ENCODE measurements at places on chromosomes 12 and 14. TPM values are rescaled to one million over a fixed set of nuclear protein-coding genes. Genes with fewer than 3 reads are reported as not detected.

DNA sequence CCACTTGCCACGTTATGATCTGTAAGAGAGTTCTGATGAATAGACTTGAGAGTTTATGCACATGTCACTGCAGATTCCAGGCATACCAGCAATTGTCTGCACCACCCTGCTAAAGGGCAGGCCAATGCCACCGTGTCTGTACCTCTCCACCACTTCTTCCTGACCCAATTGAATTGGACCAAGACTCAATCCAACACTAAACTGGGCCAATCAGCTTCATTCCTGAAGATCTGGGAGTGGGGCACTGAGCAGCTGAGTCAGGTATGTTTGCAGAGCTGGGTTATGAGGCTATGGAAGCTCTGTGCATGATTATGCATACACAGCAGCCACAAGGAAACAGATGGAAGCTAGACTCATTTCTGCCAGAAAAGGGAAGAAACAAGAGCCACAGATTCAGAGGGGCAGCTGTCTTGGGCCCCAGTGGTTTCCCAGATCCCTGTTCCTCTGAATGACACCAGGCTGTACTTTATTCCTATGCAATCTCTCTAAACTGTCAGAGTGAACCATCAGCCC, 28.0 kb downstream of the DAO start:
- no peak for DNase-seq
- no peaks in the 10 kb centered on the region for H3K4me1 ChIP-seq
- H3K27me3 ChIP-seq = no peaks in the 10 kb centered on the region
- no peak overlapping the region for H3K4me3 ChIP-seq
- H3K36me3 ChIP-seq = no peaks in the 10 kb centered on the region

DNA sequence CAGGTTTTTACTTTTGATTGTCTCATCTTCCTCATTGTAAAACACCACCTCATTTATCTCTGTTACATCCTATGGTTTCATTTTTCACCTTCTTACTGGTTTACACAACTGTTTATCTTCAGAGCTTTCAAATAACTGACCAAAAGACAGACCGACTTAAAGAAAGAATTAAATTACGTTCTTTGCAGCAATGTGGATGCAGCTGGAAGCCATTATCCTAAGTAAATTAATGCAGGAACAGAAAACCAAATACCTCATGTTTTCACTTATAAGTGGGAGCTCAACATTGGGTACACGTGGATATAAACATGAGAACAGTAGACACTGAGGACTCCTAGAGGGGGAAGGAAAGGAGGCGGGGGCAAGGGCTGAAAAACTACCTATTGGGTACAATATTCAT, 729.0 kb upstream of the USP15 start:
- H3K4me3 ChIP-seq = no peak overlapping the region
- no peak overlapping the region for H3K27ac ChIP-seq
- no peak for DNase-seq
- no peaks in the 10 kb centered on the region for H3K4me1 ChIP-seq

GRCh38 chr14:59044707-59045106, 143.8 kb upstream of the DAAM1 start:
- H3K4me3 ChIP-seq = no peak overlapping the region
- H3K36me3 ChIP-seq = no peaks in the 10 kb centered on the region
- DNase-seq = no peak

- H3K36me3 ChIP-seq = no peaks in the 10 kb centered on the region
- no peaks in the 10 kb centered on the region for H3K4me1 ChIP-seq
- DNase-seq = no peak
- H3K27me3 ChIP-seq = no peaks in the 10 kb centered on the region
- no peak overlapping the region for H3K4me3 ChIP-seq
Observed at GRCh38 chr14:38948171-38948570, 154.9 kb downstream of the SEC23A start.

DNA sequence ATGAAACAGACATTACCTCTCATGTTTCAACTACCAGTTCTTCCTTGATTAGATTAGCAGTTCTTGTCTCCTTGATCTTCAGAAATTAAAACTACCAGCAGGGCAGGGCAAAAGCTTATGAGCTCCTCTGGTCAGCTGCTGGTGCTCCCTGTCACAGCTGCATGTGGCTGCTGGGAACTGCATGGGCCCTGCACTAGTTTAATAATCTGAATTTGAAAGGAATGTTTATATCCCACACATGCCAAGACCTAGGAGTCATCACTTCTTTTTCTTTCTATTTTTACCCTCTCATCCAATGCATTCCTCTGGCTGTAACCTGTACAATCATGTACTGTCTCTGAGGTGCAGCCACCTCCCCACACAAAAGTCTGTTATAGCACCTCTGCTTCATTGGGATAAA, 73.9 kb downstream of the ARMH4 start:
- H3K27me3 ChIP-seq = no peaks in the 10 kb centered on the region
- no peaks in the 10 kb centered on the region for H3K4me1 ChIP-seq
- H3K4me3 ChIP-seq = no peak overlapping the region
- no peak overlapping the region for H3K27ac ChIP-seq
- DNase-seq = no peak
- H3K36me3 ChIP-seq = no peaks in the 10 kb centered on the region

DNA sequence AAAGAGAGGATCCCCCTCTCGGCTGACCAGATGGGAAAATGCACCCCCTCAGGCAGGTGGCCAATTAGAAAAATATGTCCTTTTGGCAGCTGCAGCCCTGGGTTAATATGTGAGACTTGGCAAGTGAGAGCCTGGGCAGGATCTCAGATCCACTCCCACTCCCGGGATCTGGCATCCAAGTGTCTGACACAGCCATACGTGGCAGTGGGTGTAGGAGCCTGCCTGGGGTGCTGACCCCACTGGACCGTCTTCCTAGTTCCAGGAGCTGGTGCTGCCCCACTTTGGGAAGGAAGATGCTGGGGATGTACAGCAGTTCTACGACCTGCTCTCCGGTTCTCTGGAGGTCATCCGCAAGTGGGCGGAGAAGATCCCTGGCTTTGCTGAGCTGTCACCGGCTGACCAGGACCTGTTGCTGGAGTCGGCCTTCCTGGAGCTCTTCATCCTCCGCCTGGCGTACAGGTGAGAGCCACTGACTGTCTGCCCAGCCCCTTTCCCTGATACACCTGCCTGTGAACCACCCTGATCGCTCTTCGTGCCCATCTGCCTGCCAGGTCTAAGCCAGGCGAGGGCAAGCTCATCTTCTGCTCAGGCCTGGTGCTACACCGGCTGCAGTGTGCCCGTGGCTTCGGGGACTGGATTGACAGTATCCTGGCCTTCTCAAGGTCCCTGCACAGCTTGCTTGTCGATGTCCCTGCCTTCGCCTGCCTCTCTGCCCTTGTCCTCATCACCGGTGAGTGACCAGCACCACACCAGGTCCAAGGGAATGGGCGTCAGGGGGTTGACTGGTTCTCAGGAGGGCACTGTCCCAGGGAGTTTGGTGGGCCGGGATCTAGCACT, 5.8 kb downstream of the NR4A1 start:
- DNase-seq = no peak
- peaks cover 9% of the 10 kb centered on the region for H3K4me1 ChIP-seq
- H3K27me3 ChIP-seq = no peaks in the 10 kb centered on the region
- no peaks in the 10 kb centered on the region for H3K36me3 ChIP-seq

GRCh38 chr14:35189422-35189821, 67.1 kb downstream of the PRORP start:
- no peaks in the 10 kb centered on the region for H3K36me3 ChIP-seq
- DNase-seq = no peak
- no peaks in the 10 kb centered on the region for H3K27me3 ChIP-seq
- H3K4me3 ChIP-seq = no peak overlapping the region

GRCh38 chr14:64296561-64296960, 2.4 kb upstream of the ESR2 start:
- H3K27me3 ChIP-seq = peaks cover 4% of the 10 kb centered on the region
- peaks cover 10% of the 10 kb centered on the region for H3K4me1 ChIP-seq
- H3K27ac ChIP-seq = no peak overlapping the region
- H3K4me3 ChIP-seq = no peak overlapping the region
- DNase-seq = no peak

- no peak for DNase-seq
- no peak overlapping the region for H3K27ac ChIP-seq
- no peaks in the 10 kb centered on the region for H3K27me3 ChIP-seq
- no peak overlapping the region for H3K4me3 ChIP-seq
Observed at GRCh38 chr12:124621296-124621660, 53.9 kb upstream of the NCOR2 start.

Gene YAF2
- 37.8 TPM for total RNA-seq

Gene COCH
- 1.9 TPM for total RNA-seq
